ENCODE measurements at places on chromosomes 4 and X. TPM values are rescaled to one million over a fixed set of nuclear protein-coding genes. Genes with fewer than 3 reads are reported as not detected.

The VCX2 gene
- not detected for total RNA-seq

DNA sequence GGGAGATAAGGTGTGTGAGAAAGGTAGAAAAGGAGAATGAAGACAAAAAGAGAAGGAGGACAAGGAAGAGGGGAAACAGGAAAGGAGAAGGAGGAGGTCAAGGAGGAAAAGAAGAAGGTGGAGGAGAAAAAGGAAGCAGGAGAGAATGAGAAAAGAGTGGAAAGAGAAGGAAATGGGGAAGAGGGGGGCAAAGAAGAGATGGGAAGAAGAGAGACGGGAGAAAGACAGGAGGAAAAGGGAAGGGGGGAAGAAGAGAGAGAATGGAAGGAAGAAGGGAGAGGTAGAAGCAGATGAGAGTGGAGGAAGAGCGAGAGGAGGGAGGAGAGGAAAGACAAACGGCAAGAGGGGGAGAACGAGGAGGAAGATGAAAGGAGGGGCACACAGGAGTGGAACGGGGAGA, 4.1 kb downstream of the GATA1 start:
- no peak for DNase-seq

DNA sequence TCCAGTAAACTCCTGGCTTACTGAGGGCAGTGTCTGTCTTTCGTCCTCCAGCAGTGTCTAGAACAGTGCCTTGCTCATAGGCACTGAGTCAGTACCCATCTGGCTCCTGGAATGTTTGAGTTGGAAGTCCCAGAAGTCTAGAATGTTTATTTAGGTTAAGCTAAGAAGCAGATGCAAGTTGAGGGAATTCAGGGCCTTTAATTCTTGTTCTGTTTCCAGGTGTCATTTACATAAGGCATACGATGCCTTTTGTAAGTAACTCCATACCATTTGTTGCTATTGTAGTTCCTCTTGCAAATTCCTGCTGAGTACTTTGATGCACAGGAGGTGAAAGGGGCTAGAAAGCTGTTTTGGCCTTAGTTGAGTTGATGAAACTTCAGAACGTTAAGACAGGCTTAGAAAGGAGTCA, 22.2 kb downstream of the ARHGAP10 start:
- DNase-seq = peak; percentile 50

- no peak for DNase-seq
These were observed 43.9 kb downstream of the PTTG2 start for GRCh38 chr4:38004062-38004461.

GRCh38 chr4:148854203-148854602, 412.0 kb upstream of the NR3C2 start:
- no peak for DNase-seq

Measured in Daoy (cell line).